HFF-Myc (cell line): ENCODE measurements at places on chromosomes 1 and 21.

DNA sequence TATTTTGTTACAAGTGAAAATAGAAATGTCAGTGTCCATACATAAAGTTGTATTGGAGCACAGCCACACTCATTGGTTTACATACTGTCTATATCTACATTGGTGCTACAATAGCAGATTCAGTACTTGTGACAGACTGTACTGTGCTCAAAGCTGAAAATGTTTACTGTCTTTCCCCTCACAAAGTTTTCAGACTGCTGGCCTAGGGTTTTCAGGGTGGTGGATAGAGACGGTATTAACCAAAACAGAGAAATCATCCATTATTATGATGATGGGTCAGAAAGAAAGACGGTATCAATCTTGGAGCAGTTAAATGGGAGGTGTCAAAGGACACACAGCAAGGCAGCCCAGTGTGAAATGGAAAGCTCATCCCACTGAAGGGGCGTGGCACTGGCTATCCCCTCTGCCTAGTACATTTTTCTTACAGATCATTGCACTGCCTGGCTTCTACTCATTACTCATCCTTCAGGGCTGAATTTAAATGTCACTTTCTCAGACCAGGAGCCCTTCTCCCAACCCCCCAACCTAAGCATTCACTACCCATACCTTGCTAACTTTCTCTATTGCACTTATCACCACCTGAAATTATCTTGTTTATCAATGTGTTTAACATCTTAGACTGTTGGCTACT, 10.2 kb downstream of the JAK1 start:
- DNase-seq: no peak

DNA sequence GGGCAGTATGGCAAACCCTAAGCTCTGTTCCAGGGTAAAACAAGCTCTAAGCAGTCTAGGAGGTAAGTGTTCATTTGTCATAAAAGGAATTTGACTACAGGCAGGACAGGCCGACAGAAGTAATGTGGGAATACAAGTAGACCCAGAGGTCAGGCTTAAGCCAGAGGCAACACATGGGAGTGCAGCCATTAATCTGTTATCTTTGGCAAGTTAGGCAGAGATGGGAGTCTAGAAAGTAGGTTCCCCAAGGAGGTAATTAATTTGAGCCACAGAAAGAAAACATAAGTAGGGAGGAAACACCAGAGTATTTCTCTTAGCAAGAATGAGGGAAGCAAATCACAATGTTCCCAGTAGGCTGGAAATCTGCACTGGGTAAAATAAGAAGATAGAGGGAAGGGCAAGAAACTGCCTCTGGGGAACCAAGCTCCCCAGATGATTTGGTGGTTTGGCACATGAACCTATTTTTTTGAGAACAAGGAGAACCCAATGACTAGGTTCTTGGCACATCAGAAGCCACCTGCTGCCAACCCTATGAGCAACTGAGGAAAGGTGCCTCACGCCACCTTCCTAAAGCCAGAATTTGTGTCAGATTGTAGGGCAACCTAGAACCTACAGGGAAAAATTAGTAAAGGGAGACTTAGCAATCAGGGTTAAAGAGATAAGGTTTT, 636.4 kb upstream of the PLXNA2 start:
- DNase-seq: no peak

GRCh38 chr1:57158604-57158998, 192.8 kb upstream of the C8B start:
- no peak for DNase-seq

- DNase-seq: no peak
Measured at GRCh38 chr1:17904290-17904689, 149.2 kb downstream of the ACTL8 start.

DNA sequence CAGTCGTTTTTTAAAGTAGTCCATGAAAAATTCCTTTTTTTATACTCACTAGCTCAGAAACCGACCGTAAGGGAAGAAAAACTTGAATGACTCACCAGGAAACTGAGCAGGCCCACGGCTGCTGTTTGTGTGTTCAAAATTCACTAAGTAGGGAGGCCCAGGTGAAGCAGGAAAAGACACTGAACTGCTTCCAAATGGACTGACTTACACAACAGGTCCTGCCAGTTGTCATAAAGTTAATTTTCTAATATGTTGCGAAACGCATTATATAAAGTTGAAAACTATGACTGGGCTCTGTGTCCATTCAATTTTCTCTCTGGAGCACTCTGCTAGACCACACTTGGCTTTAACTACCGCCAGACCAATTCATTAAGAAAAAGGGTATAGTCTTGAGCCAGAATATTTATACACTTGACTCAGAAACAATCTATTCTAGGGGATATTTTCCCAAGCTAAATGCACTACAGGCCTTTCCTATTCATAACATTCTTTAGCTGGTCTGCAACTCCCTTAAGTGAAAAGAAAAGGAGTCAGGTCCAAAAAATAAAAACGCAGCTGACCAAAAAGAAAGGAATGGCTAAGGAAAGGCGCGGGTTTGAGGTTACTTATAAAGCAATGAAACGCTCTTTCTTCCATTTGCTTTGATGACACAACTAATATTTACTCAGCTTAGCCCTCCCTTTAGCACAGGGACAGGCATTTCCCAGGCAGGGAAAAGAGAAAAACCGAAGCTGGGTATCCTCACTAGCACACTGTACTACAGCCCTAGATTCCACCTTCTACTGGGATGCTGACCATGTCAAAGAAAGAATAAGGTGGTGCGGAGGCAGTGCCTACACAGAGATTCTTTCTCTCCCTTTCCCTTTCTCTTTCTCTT, 306.3 kb upstream of the ESRRG start:
- peak; percentile 7 for DNase-seq

GRCh38 chr1:83583351-83584014, 415.4 kb downstream of the TTLL7 start:
- peak; percentile 16 for DNase-seq

DNA sequence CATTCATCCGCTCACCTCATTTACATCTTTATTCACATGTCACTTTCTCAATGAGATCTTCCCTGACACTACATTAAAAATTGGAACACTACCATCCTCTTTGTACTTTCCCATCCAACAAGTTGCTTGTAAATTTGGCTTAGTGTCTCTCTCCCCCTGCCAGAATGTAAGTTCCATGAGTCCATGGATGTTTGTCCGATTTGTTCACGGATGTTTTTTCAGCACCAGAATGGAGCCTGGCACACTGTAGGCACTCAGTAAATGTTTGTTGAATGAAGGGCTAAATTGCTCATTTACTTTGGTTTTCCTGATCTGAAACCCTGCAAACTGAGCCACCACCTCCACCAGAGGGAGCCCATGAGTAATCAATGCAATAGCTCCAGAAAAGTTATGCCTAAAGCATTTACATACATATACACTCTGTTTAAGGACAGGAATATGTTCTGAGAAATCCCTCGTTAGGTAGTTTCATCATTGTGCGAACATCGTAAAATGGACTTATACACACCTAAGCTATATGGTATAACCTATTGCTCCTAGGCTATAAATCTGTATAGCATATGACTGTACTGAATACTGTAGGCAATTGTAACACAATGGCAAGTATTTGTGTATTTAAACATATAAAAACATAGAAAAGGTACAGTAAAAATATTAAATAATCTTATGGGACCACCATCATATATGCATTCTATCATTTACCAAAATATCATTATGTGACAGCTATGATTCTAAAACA, 2.8 kb upstream of the EYA3 start:
- DNase-seq: peak; percentile 46

- DNase-seq: no peak
Measured at GRCh38 chr1:43847290-43847689, 86.3 kb upstream of the ARTN start.

DNA sequence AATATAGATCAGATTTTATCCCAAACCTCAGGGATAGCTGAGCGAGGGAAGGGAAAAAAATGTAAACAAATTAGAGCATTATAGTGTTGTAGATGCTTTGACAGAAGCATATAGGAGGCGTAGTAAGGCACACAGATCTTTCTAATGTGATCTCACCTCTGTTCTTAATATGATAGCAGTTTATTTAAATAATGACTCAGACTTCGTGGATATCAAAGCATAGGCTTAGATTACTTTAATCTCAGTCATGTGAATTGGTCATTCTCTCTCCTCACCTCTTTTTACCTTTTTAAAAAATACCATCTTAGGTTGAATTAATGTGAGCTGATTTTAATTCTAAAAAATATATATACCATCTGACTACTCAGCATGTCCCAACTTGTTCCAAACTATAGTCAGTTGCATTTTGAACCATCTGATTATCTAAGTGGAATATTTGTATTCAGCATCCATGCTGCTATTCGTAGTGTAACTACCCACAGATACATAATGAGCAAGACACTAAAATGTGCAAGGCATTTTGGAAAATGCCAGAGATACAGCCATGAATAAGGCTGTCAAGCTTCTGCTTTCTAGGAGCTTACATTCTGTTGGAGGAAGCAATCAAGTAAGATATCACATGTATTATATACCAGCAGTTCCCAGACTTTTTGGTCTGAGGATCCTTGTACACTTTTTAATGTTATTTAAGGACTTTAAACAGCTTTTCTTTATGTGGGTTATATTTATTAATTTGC, 76.7 kb downstream of the OSBPL9 start:
- no peak for DNase-seq

DNA sequence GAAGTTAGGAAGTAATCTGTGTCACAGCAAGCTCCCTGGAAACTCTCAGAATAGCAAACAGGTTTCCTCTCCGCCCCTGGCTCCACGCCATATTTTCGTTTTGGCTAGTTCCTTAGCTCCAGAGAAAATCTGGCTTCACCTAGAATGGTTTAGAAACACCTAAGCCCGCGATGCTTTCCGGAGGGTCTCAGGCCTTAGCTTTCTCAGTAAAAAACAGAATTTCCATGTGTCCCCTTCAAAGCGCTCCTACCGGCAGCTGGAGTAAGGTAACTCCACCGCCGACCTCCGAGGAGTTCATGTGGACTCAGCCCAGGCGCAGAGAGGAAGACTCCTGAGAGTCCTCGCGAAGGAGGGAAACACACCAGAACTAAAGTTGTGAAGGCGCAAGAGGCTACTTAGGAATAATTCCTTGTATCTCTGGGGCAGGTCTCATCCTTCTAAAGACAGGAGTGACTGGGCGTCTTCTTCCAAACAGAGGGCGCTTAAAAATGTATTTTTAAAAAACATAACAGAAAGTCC, 406 bp downstream of the KIAA0040 start:
- no peak for DNase-seq

DNA sequence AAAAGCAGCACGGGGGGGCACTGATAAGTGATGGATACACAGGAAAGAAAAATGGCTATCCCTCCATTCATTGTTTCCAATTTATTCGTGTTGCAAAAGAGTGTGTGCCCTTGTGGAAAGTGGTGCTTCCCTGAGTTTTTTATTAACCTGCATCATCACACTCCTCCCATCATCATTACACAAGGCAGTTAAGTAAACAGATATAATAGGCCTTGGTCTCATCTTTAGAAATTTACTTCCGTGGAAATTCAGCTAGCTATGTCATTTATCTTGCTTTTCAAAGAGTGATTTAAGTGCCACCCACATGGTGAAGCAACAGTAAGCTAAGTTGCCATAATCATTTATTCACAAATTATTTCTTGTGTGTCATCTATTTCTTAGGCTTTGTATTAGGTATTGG, 473.3 kb downstream of the NEGR1 start:
- DNase-seq: no peak

- DNase-seq: no peak
Measured at GRCh38 chr1:237921306-237921705, 30.6 kb upstream of the ZP4 start.

DNA sequence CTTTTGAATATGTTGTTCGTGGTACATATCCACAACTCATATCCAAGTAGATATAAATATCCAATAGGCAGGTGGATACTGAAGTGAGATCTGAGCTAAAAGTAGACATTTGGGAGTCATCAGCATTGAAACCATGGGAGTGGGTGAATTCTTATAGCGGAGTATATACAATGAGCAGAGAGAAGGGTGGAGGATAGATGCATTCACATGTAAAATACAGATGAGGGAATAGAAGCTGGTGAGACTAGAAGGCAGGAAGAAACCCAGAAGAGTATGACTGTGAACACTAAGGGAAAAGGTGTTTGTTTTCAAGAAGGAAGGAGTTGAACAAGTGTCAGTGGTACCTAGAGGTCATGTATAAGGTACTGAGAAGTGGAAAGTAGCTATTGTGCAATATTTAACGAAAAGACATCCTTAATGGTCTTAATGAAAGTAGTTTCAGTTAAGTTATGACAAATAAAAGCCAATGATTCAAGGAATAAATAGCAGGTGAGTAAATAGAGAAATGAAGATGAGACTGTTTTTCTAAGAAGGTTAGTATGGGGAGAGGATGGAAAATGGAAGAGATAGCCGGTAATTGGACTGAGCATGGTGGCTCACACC, 181.6 kb upstream of the CACYBP start:
- DNase-seq: no peak

DNA sequence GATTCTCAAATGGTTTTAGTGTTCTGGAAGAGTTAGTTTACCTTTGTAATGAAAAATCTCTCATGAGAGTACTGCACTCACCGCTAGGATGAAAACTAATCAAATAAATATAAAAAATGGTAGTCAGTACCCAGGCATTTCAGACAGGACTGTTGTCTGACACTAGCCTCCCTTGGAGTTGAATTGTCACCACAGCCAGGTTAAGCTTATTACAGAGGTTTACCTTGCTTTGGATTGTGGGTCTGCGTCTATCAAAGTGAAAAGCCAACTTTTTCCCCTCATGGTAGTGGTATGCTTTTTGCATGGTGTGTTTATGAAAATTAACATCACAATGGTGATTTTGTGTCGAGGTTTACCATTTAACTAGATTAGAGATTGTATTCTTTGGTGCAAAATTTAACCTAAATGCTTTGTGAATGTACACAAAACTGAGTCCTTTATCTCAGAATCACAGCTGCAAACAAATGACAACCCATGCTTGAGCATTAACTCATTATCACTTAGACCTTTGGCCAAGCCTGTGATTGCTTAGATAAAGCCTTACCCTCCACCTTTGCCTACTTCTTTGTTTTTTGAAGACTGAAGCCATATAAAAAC, 20.1 kb downstream of the RAP1A start:
- DNase-seq: no peak

- DNase-seq: no peak
Measured at GRCh38 chr1:84722794-84723193, 32.5 kb upstream of the SSX2IP start.

DNA sequence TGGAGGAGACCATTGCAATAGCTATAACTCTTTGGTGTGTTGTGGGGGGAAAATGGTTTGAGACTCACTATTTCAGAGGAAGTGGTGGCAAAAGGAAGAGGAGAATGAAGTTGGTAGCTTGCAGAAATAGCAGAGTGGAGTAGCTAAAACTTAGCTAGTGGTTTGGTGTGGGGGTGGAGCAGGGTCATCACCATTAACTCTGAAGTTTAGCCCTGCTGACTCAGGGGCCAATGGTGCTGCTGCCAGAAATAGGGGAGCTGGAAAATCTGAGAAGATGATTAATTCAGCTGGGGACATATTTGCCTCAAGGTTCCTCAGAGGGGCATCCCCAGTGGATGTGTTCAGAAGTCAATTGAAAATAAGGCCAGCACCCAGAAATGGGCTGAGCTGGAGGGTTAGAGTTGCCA, 65.4 kb downstream of the RUNX1 start:
- no peak for DNase-seq
